ENCODE measurements at places on chromosomes 7 and 10.

GRCh38 chr10:81564143-81564542, 310.9 kb upstream of the NRG3 start:
- no peak for DNase-seq

DNA sequence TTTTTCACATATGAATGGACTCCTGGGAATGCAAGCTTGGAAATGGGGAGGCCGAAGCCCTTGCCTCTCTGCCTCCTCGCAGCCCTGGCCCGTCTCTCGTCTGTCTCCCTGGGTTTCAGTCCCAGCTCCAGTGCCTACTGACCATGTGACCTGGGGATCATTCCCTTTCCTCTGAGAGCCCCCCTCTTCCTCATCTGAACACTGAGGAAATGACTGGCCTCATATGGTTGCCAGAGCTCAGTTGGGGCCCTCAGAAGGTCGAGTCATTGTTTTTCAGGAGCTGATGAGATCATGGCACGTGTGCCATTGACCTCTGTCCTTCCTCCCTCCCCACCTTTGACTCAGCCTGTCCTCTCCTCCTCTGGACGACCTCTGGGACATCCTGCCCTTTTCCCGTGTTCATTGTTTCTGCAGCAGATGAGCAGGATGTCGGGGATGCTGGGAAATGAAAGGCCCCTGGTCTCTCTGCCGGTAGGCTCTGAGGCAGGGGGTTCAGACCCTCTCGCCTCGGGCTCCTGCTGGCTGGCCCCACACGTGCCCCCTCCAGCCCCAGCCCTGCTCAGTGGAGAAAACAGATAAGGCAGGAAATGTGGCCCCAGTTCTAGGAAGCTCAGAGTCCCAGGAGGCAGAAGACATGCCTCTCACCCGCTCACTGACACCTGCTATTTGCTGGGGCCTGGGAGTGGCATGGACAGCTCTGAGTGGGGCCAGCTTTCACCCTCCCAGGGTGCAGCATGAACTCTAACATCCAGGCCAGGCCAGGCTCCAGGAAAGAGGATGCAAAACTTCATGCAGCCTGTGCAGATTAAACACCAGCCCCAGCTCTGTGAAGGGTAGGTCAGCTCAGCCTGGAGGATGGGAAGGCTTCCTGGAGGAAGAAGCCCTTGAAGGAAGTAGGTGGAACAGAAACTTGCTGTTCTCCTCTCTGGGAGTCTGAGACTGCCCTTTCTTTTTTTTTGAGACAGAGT, 8.3 kb upstream of the PPP1R35 start:
- DNase-seq: no peak

- no peak for DNase-seq
Observed at GRCh38 chr10:47164800-47165128, 135.2 kb upstream of the GDF10 start.

GRCh38 chr10:22609719-22610465, 104.5 kb downstream of the PIP4K2A start:
- DNase-seq: no peak

GRCh38 chr7:123122916-123123315, 76.9 kb downstream of the SLC13A1 start:
- no peak for DNase-seq

GRCh38 chr7:139898483-139898882, 69.4 kb downstream of the TBXAS1 start:
- DNase-seq: no peak

GRCh38 chr10:119352042-119352441, 144.7 kb downstream of the GRK5 start:
- DNase-seq: no peak

DNA sequence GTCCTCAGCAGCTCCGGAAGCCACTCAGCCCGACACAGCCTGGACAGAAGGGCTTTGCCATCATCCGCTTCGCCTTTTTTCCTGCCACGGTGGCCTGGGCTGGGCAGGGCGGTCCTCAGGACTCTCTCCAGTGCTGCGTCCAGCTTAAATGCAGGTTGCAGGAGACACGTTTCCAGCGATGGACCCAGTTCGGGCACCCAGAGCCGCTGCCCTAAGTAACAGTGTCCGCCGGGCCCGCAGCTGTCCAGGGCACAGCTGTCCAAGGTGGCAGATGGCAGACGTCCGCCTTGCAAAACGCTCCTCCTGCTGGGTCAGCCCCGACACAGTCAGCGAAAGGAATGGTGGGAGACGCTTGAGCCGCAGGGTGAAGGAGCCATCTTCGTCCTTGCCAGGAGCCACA, 37.0 kb upstream of the FOXL3 start:
- no peak for DNase-seq

GRCh38 chr10:116796469-116796868, 52.8 kb upstream of the ENO4 start:
- DNase-seq: no peak

DNA sequence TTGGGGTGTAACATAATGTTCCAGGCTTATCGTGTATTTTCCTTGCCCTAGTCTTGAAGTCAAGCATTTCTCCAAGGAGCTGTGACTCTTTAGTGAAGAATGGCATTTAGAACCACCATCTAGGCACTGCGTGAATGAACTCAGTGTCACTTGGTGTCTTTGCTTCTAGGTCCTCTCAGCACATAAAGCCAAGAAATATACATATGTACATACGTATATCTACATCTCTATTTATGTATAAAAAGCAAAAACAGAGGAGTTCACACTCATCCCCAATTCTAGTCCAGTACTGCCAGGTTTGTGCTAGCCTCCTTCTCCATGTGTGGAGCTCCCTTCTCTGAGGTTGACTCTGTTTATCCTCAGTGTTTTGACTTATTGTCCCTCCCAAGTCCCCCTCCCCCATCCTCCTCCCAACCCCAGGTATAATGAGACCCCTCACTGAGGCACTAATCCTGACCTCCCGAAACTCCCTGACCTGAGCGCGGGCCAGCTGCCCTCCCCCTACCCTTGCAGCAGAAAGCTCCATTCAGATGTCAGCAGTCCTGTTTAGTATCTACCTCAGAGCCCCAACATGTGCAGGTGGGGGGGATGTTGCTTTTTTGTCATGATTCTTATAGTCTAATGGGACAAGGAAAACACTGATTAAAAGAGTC, 61.5 kb downstream of the GDI2 start:
- no peak for DNase-seq

DNA sequence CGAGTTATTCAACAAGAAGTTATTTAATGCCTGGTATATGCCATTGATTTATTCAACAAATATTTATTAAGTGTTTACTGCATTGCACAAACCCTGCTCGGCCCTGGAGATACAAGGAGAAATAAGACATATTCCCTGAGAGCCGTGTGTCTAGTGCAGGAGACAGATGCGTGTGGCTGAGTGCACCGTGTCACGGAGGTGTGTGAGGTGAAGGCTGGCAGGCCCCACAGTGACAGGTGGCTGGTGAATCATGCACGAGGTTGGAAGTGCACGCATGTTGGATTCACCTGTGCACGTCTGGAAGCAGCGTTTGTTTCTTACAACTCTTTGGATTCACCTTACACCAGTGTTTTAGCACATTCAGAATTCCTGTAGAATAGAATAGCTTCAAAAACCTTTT, 136.6 kb upstream of the SHH start:
- no peak for DNase-seq

- no peak for DNase-seq
Observed at GRCh38 chr7:141928845-141929195, 12.6 kb downstream of the OR9A4 start.

DNA sequence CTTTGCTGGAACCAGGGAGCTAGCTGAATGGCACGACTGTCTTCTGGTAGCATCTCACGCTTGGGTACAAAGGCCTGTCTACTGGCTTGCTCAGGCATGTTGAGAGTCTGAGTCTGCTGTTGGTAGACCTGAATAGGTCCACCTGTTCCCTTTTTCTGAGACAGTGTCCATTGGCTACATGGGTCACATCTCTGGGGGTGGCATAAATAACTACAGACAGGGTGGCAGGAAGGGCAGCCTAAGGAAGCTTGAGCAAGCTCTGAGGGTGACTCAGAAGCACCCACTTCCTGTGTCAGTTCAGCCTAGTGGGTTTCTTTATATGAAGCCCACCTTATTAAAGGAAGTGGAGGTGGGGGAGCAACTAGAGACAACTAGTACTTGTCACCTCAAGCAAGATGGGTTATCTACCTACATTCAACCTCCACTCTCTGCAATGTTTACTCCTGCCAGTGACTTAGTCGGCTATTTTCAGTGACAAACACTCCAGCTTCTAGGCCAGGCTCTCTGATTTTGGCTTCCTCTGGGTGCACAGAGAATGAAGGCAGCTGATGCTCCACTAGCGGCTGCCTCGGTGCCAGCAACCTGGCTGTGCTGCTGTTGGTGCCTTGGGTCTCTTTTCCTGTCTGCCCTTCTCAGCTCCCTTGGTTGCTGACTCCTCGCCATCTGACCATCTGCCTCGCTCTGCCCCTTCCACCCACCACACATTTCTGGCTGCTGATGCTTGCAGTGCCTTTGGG, 5.7 kb upstream of the ZYX start:
- peak; percentile 52 for DNase-seq

- DNase-seq: no peak
Observed at GRCh38 chr7:26492816-26493215, 201.2 kb downstream of the SNX10 start.

- no peak for DNase-seq
Observed at GRCh38 chr7:2785071-2785500, 59.0 kb downstream of the GNA12 start.

GRCh38 chr10:14380746-14381145, 50.0 kb upstream of the FRMD4A start:
- DNase-seq: no peak

DNA sequence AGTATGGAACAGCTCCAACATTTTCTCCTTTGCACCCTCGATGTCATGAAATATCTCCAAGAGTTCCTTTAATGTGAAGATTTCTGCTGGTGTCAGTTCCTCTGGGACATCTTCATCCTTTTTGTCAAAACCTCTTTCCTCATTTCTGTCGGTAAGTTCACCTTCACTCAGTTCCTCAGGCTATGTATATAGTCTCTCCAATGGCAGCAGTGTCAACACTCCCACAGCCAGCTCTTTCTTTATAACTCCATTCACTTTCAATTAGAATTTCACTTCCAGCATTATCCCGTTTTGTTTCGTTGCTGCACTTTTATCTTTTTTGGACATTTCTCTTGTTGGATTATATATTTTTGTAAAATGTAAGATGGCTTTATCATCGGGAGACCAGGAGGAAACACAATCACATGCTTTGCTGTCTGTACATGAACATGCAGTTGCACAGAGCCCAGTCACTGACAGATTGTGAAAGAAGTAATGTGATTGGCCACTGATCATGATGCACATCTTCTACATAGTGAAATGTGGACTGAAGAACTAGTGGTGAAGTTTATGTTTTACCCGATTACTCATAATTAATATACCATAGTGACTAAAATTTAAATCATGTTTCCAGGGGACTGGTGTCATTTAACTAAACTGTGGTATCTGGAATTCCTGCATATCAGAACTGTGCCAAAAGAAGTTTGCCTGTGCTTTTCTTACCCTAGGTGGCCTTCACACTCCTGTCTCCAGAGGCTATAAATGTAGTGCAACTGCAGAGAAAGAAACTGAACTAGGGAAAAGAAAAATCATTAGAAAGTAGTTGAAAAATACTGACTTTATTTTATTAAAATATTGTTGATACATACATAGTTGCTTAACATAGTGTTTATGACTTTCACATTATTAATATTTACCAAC, 289.6 kb downstream of the PPP1R3A start:
- no peak for DNase-seq

DNA sequence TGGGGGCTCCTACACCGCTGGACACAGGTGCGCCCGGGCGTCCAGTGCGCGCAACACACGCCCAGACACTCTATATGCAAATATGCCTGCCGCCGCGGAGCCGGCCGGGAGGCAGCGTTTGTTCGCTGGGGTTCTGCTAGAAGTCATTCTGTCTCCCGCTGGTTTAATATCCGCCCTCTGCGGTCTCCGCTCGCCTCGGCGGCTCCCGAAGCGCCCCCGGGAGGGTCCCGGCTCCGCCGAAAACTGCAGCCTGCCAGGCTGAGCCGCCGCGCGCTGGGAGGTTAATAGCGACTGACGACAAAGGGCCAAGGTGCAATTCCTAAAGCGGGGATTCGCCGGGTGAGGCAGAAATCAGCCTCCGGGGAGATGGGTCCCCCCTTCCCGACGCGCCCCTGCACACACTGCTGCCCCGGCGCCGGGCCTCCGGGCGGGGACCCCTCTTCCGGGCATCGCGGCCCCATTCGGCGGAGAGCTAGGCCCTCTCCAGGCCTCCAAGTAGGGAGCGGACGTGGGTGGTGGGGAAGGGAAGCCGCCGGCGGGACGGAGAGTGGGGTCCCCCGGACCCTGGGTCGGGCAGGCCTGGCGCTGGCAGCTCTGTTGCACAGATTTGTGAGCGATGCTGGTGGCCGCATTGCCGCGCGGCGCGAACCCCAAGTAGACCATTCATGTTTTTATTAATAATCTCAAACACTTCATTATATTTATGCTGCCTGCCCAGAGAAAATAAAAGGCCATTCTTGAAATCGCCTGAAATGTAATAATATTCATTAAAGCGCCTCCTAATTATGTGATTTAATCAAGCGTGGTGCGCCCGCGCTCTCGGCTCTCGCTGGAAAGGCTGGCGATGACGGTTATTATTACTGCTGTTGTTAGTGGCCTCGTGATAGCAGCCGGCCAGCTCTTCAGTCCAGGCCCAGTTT, 9.1 kb downstream of the EN2 start:
- DNase-seq: peak; percentile 71

- DNase-seq: no peak
Observed at GRCh38 chr10:20132816-20133215, 316.6 kb downstream of the PLXDC2 start.

DNA sequence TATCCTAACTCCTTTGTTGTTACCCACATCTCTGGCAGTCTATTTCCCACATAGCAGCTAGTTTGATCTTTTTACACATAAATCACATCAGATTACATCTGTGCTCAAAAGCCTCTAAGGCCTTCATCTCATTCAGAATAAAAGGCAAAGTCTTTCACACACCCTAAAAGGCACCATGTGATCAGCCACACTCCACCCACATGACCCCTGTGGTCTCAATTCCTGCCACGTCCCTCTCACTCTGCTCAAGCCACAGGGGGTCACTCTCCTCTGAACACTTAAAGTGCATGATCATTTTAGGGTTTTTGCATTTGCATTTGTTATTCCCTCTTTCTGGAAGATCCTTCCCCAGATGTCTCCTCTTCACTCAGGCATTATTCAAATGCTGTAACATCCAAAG, 30.8 kb downstream of the ELAPOR2 start:
- no peak for DNase-seq

GRCh38 chr7:107995184-107996071, 7.5 kb downstream of the LAMB1 start:
- no peak for DNase-seq

DNA sequence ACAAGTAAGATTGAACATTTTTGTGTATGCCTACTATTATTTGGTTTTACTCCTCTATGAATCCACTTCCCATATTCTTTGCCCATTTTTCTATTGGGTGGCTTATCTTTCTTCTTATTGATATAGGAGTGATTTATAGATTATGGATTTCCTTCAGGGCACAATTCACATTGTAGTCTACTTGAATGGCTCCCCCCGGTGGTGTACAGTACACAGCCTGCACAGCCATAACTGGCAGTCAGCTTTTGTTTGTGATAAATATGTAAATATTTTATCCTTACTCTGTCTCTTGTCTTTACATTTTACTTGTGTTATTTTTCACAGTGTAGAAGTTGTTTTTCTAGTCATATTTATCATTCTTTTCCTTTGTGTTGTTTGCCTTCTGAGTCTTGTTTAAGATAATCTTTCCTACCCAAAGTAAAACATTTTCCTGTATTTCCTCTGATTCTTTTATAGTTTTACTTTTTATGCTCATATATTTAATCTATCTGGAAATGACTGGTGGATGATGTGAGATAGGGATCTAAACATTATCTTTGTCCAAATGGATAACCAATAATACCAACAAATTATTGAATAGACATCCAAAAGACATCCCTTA, 23.9 kb upstream of the CALD1 start:
- peak; percentile 30 for DNase-seq

Measured in stimulated activated naive CD8-positive, alpha-beta T cell treated with anti-CD3 and anti-CD28 coated beads, Interleukin-15, amount 100 ng/mL, for 72 hours (primary cell).